ENCODE measurements at places on chromosomes 11 and 22.
A peak's percentile ranks its signal among the peaks of the same experiment; 100 is the strongest.

GRCh38 chr11:2687223-2687530 lies 12.6 kb downstream of the KCNQ1OT1 start:
- no peak for DNase-seq

GRCh38 chr11:17572359-17572690 lies 25.3 kb downstream of the OTOG start:
- DNase-seq = no peak

DNA sequence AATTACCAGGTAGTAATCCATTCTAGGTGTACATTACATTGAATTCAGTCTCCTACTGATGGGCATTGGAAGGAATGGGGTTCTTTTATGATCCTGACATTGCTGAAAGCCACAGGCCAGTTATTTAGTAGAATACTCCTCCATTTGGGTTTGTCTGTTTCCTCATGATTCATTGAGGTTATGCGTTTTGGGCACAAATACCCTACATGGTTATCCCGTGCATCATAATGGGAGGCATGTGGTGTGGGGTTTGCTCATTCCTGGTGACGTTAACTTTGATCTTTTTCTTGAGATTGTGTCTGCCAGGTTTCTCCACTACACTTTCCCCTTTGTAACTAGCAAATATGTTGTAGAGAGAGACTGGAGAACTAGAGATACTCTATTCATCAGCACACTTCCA lies 5.5 kb downstream of the FOLR3 start:
- DNase-seq = no peak

DNA sequence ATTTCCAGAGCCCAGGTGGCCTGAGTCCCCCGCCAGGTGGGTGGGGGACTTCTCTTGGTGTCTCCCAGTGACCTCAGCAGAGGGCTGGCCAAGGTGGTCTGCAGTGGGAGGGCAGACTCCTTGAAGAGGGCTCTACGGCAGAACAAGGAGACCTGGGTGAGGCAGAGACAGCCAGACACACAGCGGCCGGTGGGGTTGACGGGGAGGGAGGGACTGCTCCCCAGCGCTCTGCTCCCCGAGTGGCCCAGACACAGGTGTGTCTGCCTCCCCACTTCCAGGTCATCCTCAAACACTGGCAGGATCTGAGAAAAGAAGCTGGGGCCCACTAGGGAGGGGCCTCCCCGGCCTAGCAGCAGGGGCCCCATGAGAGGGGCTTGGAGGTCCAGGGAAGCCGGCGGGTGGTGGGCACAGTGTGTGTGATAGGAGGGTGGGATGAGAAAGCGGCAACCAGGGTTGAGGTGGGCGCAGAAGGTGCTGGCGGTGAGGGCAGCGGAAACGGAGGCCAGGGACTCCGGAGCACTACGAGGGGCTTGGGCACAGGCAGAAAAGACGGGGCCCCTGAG lies 30.1 kb downstream of the SYT7 start:
- no peak for DNase-seq

- no peak for DNase-seq
These were observed 58.5 kb downstream of the UBASH3B start for GRCh38 chr11:122714004-122714403.

DNA sequence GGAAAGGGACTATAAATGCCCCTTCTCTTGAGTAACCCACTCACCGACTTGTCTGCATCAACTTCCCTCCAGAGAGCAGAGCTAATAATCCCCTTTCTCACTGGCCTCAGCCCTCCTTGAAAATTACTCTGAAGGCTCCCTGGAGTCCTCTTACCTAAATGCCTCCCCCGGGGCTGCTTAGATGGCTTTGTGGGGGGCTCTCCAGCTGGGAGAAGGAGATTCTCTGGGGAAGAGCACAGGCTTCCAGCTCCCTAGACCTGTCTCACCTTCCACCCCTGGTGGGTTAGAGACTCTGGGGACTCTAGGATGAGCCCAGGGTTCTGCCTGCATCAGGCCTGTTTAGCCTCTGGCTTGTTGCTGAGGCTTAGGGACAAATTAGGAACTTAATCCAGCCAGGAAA lies 39.8 kb downstream of the MIAT start:
- DNase-seq = no peak

DNA sequence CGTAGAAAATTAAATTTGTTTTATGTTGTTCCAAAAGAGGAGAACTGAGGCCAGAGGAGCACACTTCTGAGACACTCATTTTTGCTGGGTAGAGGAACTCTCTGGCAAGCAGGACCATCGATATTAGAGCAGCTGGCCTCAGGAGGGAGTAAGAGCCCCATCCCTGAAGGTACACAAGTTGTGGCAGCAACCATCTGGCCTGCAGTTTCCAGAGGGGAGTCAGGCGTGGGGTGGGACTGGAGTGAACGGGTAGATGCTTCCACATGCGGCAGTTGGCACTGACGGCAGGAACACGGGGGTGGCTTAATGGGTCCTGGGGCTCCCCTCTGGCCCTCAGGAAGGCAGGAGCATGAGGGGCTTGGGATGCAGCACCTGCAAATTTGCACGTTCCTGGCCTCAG lies 13.2 kb upstream of the SSTR3 start:
- DNase-seq = no peak

GRCh38 chr11:47373876-47374719 lies 4.2 kb downstream of the SPI1 start:
- DNase-seq = peak; percentile 73

GRCh38 chr11:84034484-84034883 lies 748.3 kb upstream of the CCDC90B start:
- no peak for DNase-seq

DNA sequence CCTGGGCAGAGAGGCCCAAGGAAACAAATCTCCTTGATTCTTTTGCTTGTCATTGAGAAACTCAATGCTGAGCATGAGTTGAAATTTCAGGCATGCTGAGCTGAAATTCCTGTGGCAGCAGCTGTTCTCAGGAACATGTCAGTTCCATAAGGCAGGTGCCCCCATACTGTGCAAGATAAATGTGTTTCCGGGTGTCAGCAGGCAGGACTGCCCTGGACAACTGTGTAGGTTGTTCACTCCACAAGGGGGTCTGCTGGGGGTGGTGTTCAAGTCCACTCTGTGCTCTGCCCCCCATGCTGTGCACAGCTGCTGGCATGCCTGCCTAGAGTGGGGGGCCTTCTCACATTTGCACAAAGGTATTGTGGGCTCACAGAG lies 133.7 kb downstream of the CTTN start:
- no peak for DNase-seq

DNA sequence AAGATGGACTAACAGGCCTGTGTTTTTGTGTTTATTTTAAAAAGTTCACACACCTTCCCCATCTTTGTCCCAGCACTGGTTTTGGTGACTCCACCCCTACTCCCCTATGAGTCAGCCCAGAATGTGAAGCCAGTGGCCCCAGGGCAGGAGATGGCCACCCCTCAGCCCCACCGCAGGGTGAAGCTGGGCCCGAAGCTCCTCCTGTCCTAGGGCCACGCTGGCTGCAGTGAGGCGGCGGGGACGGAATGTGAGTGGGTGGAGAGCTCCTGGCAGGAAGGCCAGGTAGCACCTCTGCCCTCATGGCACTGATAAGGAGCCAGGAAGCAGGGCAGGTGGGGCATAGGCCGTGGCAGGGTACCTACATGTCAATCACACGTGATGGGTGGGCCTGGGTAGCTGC lies 39.9 kb downstream of the SGSM3 start:
- no peak for DNase-seq

GRCh38 chr11:72037554-72038311 lies 39.0 kb downstream of the IL18BP start:
- DNase-seq = no peak

DNA sequence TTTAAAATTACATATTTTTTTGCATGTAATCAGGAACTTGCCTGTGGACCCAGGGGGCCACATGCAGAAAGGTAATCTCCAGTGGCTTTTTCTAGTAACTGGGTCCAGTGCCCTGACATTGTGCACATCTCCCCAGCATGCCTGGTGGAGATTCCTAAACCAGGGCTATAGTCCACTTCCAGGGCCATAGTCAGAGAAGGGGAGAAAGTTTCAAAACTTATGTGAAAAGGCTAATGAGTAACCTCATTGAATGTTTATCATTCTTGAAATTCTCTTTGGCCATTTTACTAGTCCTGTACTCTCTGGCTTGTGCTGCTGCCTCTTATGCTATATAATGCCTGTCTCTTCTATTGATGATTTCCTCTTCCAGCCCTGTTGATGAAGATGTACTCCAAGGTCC lies 47.8 kb downstream of the BARX2 start:
- DNase-seq = no peak

GRCh38 chr11:9839550-9839949 lies 175.7 kb downstream of the SWAP70 start:
- no peak for DNase-seq

Measured in activated T-cell treated with anti-CD3 and anti-CD28 coated beads for 24 hours (primary cell).